ENCODE measurements at places on chromosomes 5 and 9. TPM values are rescaled to one million over a fixed set of nuclear protein-coding genes. Genes with fewer than 3 reads are reported as not detected.

- DNase-seq: no peak
Observed at GRCh38 chr5:137105351-137106035, 393.6 kb downstream of the SPOCK1 start.

DNA sequence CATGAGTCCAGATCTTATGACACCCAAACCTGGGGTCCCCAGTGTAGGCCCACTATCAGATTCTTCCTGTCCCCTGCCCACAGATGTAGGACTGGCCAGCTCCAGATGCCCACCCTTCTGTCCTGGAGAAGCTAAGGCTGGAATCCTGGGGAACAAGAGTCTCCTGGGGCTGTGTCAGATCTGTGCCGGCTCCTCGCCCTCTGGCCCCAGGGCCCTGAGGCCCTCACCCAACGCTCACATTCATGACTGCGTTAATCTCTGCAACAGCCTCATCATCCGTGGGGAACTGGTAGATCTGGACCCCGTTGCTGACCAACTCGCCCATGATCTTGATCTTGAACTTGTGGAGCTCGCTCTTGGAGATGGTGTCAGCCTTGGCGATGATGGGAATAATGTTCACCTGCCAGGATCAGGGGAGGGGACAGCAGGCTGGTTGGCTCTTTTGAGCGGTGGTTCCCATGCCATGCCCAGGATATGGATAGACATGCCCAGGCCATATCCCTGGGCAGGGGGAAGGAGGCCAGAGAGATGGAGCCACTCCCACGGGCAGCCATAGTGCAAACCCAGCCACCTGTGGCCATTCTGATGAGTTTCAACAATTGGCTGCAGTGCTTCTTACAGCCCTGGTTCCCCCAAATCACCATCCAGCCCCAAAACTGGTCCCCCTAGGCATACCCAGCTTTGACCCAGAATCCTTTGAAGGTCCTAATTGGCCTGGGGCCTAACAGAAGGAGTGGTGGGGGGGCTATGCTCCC lies 14.6 kb downstream of the SEPTIN8 start:
- no peak for DNase-seq

- DNase-seq: no peak
Observed at GRCh38 chr5:64308135-64308534, 142.5 kb downstream of the RNF180 start.

DNA sequence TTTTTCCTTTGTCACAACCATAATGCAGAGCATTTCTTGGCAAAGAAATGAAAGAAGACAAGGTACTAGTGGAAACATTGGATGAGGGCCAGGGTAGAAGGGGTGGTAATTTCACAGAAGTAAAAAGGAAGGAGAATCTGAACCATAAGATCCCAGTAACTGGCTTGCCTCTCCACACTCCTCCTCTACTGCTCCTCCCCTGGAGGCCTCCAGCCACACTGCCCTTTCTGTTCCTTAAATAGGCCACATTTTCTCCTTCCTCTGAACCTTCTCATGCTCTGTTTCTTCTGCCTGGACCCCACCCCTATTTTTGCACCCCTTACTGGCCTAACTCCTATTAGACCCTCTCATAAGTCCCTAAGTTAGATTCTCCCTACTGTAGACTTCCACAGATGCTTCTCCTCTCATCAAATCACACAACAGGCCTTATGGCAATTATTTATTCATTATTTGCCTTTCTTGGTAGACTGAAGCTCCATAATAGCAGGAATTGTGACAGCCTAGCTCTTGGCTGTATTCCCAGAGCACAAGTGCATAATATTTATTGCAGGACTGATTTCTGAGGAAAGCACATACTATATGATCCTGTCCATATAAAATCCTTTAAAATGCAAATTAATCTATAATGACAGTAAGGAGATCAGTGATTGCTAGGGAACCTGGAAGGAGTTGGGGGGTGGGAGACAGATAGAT lies 31.3 kb upstream of the GRIA1 start:
- no peak for DNase-seq

DNA sequence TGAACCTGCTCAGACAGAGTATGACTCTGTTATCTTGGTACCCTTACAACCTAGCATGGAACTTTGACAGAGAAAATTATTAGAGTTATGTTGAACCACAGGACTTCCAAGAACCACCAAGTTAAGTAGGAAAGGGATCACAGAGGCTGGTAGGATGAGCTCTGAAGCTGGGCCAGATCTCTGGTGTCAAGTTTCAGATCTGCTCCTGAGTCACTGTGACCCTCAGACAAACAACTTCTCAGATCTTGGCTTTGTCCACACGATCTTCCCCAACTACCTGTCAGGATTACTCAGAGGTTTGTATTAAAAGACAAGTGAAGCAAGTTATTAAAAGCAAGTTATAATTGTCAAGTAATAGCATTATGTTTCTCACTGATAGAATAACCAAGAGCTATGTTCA lies 189.0 kb downstream of the SEC61B start:
- DNase-seq: no peak

Gene TEX48
- polyA plus RNA-seq: 0.46 TPM

DNA sequence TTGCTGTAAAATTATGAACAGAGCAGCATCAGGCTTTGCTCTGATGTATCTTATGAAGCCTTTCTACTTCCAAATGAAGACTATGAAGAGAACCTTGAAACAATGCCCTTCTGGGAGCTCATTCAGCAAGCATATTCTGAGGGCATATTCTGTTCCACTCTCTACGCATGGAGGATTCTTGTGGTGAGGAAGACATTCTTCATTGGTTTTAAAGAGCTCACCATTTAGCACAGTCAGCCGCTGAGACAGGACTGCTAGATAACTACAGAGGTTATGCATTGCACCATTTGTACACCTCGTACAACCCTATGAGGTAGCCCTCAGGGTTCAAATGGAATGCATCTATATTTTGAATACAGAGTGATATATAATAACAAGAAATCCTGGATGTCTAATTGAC lies 61.0 kb downstream of the INVS start:
- no peak for DNase-seq

Gene ANGPTL2
- polyA plus RNA-seq: 12.3 TPM

DNA sequence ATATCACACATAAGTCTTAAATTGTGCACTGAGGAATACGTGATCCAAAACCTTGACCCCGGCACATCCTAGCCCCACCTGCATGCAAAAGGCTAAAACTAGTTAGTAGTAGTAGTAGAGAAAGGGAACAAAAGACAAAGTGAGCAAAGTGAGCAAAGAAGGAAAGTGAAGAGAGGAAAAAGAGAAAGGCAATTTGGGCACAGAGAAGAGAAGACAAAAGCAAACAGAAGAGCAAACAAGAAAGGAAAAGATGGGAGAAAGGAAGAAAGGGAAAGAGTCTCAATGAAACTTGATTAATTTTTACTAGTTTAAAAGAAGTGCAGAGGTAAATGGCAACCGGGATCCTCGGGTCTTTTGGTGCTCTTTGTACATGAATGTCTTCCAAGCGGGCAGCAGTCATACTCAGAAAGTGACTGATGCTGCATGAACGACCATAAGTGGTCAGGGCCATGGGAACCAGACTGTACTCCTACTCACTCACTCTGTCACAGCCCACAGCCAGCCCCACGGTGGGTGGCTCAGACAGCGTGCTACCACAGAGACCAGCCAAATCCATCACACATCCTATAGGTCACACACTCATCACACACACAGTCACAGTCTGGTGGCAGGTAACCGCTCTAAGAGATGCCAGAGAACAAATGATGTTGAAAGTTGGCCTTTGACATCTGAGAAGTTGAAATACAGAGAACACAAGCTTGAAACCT lies 203.9 kb downstream of the FBN2 start:
- DNase-seq: no peak

DNA sequence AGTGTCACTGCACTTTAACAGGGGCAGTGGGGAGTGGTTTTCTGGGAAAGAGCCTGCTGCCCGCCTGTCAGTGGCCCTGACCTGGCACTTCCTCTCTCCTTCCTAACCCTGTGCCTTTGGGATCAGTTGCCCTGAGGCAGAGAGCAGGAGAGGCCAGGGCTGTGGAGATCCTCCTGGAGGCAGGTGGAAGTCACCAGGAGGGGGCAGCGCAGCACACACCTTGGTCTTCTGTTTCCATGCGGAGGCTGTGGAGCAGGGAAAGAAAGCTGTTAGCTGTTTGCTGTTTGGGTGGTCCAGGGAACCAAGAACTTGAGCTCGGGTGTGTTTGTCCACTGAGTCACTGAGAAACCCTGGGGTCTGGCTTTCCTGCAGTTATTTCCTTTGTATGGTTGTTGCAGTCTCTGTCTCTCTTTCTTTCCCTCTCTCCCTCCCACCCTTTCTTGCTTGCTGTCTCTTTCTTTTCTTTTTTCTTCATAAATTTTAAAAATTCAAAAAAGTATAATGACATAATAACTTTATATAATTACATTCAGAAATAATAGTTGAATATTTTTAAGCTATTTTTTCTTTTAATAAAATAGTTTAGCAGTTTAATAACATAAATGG lies 28.1 kb downstream of the NTRK2 start:
- peak; percentile 58 for DNase-seq

DNA sequence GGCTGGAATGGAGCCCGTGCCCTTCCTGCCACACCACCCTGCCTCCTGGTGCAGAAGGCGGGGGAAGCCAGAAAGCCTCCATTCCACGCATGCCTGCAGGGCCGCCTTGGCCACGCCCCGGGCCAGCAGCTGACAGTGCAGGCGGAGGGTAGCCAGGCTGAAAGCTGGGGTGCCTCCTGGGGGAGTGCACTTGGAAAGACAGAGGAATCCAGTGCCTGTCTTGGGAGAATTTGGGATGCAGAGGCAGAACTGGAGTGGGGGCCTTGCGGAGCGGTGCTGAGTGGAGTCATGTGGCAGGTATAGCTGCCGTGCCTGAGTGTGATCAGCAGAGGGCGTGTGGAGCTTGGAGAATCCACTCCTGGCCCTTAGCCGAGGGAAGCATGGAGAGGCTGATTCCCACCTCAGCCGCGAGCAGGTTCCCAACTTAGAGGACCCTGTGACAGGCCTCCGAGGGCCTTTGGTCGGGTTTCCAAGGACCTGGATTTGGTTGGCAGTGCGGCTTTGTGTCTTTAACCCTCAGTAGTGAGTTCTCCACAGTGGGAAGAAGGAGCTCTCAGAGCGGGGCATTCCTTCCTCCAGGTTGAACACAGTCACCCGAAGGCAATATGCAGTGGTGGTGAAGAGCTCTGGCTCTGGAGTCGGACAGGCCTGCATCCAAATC lies 9.1 kb upstream of the URM1 start:
- DNase-seq: peak; percentile 92

- peak; percentile 29 for DNase-seq
Observed at GRCh38 chr9:124752967-124753366, 18.1 kb downstream of the NR6A1 start.

DNA sequence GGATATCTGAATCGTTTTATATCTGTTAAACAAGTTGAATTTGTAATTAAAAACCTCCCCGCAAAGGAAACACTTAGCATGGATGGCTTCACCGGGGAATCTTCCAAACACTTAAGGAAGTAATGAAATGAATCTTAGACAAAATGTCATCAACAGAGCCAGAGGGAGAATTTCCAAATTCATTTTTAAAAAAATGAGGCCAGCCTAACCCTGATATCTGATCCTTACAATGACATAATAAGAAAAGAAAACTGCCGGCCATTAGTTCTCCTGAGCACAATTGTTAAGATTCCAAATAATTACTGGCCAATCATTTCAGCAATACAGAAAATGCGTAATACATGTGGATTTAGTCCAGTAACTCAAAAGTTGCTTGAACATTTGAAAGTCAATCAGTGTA lies 6.1 kb upstream of the KIF12 start:
- DNase-seq: no peak

GRCh38 chr5:132000677-132001453 lies 10.6 kb downstream of the ACSL6 start:
- no peak for DNase-seq

GRCh38 chr9:94960964-94961363 lies 234.5 kb downstream of the AOPEP start:
- DNase-seq: no peak

- DNase-seq: no peak
Observed at GRCh38 chr5:90169078-90169477, 240.5 kb downstream of the CETN3 start.

DNA sequence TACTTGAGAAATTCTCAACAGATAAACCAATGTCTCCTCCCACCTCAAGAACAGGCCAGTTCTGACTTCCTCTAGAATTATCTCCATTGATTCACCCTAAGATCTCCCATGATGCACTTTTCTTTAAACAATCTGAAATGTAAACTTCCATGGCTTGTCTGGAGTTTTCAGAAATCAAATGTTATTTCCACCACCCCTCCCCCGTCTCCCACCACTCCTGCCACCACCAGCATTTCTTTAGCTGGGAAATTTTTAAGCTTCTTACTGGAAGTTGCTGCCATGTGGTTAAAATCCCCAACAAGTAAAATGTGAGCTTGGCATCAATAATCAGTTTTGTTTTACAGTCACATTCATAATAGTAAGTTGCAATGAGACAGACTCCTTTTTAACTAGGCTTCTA lies 32.8 kb upstream of the BASP1 start:
- DNase-seq: no peak

- DNase-seq: no peak
Observed at GRCh38 chr5:151382576-151382975, 35.2 kb upstream of the SLC36A2 start.

- no peak for DNase-seq
Observed at GRCh38 chr9:137270929-137271695, 6.4 kb upstream of the TOR4A start.

GRCh38 chr5:94613583-94613982 lies 4.8 kb downstream of the KIAA0825 start:
- peak; percentile 12 for DNase-seq

Gene JAKMIP2
- 1.8 TPM for polyA plus RNA-seq

- DNase-seq: no peak
Observed at GRCh38 chr5:1113805-1114586, 2.1 kb upstream of the SLC12A7 start.

Gene TTC39B
- 0.78 TPM for polyA plus RNA-seq

DNA sequence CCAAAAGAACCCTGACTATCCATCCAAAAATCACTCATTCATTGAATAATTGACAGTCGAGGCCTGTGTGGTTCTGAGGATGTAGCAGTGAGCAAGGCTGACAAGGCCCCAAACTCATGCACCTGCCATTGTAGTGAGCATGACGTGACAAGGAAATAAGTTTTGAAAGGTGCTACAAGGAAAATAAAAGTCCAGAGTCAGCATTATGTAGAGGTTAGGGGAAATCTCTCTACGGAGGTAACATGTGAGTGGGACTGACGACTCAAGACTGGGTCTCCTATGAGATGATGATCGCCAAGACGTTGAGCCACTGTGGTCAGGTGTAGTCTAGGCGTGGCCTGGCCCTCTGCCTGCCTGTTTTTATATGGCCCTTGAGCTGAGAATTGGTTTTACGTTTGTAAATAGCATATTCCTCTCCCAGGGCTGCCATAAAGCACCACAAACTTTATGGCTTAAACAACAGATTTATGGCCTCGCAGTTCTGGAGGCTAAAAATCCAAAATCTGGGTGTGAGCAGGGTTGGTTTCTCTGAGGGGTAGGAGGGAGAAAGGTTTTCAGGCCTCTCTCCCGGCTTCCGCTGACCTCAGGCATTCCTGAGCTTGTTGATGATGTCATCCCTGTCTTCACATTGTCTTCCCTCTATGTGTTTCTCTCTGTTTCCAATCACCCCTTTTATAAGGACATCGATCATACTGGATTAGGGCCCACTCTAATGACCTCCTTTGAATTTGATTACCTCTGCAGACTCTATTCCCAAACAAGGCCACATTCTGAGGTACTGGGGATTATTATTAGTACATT lies 206.4 kb upstream of the EGFLAM start:
- no peak for DNase-seq
